ENCODE measurements at places on chromosomes 7 and 10.

DNA sequence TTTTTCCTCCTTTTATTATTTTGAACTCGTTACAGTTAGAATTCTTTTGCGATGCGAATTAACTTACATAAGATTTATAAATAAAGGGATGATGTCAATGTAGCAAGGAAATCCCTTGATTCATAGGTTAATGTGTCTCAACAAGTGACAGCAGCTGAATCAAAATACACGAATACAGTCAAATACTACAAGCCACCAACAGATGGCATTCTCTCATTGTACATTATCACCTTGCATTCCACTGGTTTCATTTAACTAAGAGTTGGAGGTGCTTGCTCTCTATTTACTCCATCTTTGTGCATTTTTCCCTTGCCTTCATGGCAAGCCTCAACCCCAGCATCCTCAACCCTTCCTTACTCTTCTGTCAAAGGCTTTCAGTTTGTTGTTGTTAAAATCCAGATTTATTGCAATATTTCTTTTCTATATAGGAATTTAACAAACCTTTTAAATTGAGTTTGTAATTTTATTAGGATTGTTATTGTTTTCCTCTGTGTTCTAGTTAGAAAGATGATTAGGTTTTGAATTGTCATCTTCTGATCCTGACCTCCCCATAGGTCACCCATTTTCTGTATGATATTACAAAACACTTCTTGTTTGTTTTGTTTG, 78.3 kb downstream of the SLC25A40 start:
- DNase-seq, result peak; percentile 49

DNA sequence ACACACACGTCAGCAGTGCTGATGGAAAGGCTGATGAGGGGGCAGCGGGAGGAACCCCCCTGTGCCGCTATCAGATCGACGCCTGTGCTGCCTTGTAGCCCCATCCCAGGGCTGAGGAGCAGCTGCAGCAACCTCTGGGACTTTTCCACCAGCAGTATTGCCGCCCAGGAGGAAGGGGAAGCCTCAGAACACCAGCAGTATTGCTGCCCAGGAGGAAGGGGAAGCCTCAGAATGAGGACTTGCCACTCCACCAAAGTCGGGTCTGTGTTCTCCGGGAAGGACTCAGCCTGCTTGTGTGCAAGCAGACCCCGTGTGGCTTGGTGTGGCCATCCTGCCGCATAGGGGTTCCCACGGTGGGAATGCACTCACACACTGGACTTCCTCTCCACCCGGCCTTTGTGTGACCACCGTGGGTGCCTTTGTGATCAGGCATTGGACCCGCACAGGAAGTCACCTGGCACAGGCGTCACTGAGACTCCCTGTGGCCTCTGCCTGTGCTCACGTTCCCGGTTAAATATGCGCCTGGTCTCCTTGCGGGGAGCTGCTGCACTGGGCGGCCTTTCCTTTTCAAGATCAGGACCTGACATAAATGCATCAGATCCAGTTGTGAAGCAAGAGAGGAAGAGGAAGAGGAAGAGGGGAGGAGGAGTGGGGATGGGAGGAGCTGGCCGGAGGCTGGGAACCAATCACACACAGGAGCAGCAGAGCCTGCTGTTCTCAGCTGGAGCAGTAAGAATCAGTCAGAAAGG, 248.5 kb downstream of the DNAJB6 start:
- no peak for DNase-seq

GRCh38 chr7:84022684-84023308, 171.8 kb downstream of the SEMA3A start:
- no peak for DNase-seq

- peak; percentile 56 for DNase-seq
Measured at GRCh38 chr10:99368646-99369045, 39.5 kb downstream of the CNNM1 start.
